LNCaP clone FGC (cell line): ENCODE measurements at places on chromosomes 6 and 20.

DNA sequence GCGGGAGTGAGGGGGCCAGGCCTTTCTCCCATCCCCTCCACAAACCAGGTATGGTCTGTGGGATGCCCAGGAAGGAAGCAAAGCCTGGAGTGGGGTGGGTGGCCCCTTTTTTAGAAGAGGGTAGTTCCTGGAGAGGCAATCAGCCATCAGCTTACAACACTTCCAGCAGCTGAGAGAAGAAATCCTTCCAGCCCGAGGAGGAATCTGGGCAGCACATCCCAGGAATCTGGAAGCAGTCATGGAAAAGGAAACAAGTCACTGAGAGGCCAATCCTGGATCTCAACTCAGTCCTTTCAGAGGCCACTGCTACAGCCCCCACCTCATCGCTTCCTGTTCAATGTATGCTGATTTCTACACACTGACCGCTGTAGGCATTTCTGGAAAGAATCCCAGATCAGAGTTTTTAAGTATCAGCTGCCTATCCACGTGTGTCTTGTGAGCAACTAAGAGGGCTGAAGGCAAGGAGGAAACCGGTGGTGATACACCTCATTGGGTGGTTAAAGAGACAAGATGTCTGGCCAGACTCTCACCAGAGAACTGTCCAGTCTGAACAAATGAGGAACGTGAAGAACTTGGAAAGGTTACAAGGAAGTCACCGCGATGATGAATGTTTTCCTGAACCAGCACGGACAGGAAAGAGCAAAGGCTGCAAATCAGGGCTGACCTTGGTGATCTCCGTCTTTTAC, 92.9 kb upstream of the SHLD1 start:
- DNase-seq = peak; percentile 70

DNA sequence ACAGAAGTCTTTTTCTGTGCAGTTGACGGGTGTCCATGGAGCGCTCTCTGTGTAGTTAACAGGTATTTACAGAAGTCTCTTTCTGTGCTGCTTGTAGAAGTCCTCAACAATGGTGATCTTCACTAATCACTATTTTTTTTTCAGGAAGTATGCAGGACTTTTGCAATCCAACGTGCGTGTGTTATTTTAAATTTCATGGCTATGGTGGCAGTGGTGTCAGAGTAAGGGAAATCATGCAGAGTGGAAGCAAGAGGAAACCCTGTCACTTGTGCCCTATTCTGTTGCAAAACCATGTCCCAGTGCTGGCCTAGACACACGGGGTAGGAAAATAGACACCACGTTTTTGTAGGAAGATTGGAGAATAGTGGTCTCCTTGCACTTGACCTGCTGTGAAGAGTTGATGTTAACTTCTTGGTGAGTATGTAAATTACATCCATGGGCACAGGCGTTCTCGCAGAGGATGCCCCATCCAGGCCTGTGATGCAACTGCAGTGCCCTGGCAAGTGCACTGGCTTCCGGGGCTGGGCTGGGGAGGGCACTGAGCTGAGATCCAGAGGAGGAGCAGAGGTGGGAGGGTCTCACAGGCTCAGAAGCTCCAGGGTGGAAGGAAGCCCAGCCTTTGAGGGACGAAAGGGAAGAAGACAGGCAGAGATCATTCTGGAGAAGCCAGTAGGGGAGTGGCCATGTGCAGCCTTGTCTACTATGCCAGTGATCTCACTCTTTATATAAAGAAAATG, 146.5 kb downstream of the SYCP2 start:
- no peak for DNase-seq

- no peak for DNase-seq
These were observed 5.0 kb upstream of the SLC12A5 start for GRCh38 chr20:46023999-46024398.

DNA sequence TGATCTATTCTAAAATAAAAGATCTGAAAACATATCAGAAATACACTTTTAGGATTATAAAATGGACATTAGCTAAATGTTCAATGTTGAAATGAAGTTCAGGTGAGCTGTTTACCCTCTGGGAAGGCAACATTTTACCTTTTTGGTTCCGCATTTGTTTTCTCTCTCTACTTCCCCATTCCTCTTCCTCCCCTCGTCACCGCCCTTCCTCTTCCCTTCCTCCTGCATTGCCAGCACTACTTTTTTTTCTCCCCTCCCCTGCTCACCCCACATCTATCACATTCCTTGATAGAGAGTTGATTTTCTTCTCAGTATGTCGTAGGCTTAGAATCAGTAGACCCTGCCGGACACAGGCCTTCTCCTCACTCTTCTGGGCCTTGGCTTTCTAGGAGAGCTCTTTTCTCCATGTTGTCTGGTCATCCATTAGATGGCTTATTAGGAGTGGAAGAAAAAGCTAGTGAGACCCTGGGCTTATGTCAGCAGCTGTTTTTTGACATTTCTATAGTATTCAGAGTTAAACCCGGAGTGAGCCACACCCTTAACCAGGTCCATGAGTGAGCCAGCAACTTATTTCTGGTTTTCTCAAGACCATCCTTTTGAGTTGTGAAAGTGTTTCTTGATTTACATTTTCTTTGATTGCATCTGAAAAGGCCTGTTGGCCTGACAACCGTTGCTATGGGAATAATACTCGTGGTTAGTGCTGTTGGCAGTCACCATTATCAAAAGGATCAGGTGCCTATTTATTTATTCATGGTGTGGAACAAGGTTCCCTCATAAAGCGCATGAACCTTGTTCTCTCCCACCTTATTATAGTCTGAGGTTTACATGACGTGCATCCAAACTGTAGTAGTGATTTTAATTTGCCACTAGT, 90.9 kb downstream of the DTD1 start:
- DNase-seq = peak; percentile 62
